ENCODE measurements at places on chromosomes 13 and 19.
A peak's percentile ranks its signal among the peaks of the same experiment; 100 is the strongest.

DNA sequence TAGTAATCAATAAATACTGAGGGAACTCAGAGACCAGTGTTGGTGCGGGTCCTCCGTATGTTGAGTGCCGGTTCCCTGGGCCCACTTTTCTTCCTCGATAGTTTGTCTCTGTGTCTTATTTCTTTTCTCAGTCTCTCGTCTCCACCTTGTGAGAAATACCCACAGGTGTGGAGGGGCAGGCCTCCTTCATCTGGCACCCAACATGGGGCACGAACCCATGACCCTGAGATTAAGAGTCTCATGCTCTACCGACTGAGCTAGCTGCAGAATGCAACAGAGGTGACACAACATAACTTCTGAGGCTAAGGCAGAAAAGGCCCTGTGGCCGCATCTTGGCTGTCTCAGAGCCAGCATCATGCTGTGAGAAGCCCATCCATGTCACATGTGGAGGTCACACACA lies 5.3 kb upstream of the ZNF613 start:
- DNase-seq = no peak

DNA sequence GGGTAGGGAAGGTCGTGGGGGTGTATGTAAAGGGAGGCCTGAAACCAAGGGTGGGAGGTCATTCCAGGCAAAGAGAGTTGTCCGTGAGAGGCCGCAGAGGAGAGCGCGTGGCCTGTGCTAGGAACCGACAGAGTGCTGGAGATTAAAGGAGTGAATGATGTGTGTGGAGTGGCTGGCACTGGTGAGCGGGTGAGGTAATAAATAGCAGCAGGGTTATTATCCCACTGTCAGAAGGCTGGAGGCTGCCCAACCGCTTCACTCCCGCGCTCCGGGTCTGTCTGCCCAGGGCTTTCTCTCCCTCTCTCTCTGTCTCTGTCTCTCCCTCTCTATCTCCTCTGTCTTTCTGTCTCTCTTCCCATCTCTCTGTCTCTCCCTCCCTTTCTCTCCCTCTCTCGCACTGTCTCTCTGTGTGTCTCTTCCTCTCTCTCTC lies 17.4 kb downstream of the ZNF579 start:
- no peak for DNase-seq

DNA sequence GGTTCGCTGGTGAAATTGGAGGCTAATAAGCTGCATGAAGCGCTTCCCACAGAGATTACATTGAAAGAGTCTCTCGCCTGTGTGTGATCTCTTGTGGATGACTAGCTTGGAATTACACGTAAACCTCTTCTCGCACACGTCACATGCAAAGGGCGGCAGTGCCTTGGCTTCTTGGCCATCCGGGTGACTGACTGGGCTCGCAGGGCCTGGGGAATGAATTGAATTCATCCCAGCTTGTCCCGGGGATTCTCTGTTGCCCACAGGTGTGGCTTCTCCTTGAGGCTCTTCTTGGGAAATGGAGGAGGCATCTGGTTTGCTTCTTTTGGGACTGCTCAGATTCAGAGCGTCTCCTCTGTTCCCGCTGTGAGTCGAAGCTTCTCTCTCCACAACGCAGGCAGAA lies 19.8 kb downstream of the ZSCAN5C start:
- DNase-seq = no peak

DNA sequence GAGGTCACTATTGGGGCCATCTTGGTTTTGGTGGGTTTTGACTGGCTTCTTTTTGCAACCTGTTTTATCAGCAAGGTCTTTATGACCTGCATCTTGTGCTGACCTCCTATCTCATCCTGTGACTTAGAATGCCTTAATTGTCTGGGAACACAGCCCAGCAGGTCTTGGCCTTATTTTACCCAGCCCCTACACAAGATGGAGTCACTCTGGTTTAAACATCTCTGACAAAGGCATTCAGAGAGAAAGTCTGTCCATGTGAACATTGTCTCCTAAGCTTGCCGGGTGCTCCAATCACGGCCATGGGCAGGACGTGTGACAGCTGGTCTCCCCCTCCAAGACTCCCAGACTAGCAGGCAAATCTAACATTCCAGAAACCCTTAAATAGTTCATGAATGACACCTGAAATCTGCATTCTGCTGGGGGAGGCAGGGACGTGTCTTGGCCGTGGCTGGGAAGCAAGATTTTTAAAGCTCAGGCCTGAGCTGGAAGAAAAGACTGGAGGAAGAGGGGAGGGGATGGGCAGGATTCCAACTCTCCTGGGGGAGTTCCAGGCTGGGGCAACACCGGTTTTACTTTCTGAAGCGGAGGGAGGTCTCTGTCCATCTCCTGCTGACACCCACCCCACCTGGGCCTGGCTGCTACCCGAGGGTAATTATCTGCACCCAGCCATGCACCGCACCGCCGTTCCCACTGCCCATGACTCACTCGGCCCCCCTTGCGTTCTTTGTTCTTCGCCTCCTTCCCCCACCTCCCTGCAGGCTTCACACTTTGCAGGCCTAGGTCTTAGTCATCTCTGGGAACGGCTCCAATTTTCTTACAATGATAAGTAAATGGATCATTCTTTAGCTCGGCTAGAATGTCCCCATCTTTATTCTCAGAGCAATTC lies 11.6 kb upstream of the OR1M1 start:
- no peak for DNase-seq

GRCh38 chr13:59176775-59177174 lies 987.0 kb downstream of the DIAPH3 start:
- no peak for DNase-seq

DNA sequence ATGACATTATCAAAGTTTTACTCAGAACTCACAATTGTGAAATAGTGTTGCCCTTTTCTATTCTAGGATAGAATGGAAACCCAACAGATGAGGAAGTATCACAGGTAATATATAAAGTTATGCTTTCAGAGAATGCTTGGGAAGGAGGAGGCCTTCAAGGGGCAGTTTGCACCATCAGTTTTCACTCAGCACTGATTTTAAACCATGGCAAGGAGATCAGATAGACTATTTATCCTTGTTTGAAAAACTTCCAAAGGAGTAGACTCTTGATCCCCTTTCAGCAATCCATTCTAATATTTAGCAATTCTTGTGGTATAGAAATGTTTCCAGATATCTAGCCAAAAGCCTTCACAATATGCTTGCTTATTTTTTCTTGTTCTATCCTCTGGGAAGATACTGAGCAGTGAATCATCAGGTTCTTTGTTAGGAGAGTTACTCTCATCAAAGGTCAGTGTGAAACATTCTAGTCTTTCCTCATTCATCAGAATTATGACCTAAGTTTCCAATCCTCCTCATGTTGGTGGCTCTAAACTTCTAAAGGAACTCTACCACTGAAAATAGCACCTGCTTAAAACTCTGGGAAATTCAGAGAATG lies 3.8 kb downstream of the GPC6 start:
- no peak for DNase-seq

DNA sequence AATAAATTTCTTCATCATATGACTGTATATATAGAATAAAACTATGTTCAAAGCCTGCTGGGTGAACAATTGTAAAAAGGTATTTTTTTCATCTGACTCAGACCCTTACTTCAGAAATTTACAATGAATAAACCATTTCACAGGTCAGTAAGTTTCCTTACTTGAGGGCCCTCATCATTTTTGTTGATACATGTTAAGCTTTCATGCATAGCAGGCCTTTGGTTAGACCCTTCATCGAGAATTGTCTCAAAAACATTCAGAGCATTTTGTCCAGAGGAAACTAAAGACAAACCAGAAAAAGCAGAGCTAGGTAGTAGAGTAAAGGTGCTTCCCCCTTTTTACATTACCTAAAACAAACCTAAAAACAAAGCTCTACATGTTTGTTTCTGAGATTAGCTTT lies 46.2 kb downstream of the FNDC3A start:
- no peak for DNase-seq

DNA sequence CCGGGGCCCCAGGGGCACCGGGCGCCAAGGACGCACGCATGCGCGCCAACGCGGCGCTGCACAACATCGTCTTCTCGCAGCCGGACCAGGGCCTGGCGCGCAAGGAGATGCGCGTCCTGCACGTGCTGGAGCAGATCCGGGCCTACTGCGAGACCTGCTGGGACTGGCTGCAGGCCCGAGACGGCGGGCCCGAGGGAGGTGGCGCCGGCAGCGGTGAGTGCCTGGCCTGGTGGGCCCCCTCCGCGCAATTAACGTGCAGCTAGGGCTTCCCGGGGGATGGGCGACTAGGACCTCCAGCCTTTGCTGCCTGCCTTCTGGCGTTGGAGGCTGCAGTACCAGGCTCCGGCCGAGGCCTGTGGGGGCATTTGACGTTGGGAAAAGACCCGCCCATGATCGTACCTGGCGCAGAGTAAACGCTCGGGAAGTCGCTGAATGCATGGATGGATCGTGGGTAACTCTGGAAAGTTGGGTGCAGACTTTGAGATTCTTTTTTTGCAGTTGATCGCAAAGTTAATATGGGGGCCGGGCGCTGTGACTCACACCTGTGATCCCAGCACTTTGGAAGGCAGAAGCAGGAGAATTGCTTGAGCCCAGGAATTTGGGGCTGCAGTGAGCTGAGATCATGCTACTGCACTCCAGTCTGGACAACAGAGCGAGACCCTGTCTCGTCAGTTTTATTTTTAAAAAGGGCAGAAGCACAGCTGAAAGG lies 7.3 kb downstream of the APC2 start:
- DNase-seq = no peak

DNA sequence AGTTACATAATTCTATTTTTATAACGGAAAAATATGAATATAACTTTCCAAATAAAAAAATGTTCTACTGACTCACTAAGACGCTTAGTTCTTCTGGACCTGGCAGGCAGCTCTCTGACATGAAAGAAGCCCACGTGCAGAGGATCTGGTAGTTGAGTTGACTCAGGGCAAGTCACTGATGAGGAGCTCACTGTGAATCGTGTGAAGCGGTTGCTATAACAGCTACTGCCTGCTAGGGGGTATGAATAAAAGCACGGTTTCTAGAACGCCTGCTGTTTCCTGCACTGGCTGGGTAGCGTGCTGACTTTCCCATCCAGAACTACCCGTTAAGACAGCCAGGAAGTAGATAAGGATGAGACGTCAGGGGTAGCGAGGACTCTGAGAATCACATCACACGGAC lies 54.7 kb upstream of the WASF3 start:
- DNase-seq = peak; percentile 28

- DNase-seq = no peak
Measured at GRCh38 chr13:103291226-103291625, 225.0 kb upstream of the SLC10A2 start.
